Activated CD4-positive, alpha-beta T cell treated with anti-CD3 and anti-CD28 coated beads for 48 hours (primary cell): ENCODE measurements at places on chromosomes 11 and 22.
A peak's percentile ranks its signal among the peaks of the same experiment; 100 is the strongest.

GRCh38 chr11:116233561-116233960 lies 539.2 kb downstream of the BUD13 start:
- DNase-seq: no peak

DNA sequence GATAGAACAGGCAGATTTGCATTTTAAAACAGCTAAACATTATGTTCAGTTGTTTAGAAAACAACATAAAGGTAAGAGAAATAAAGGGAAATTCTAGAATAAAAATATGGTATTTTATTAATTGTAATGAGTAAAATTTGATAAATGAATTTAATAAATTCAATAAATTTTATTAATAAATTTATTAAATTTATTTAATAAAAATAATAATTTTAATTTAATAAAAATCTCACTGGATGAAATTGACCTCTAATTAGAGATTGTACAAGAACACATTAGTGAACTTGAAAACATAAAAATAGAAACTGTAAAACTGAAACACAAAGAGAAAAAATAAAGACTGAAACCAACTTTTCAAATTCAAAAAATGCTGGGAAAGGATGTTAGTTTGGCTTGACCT lies 605.7 kb upstream of the LRRC4C start:
- no peak for DNase-seq

GRCh38 chr11:14638561-14638960 lies 5.0 kb upstream of the PDE3B start:
- no peak for DNase-seq

GRCh38 chr11:96554236-96554820 lies 164.5 kb downstream of the JRKL start:
- DNase-seq: no peak

GRCh38 chr22:30705710-30706651 lies 11.3 kb downstream of the OSBP2 start:
- peak; percentile 28 for DNase-seq

- DNase-seq: peak; percentile 25
Observed at GRCh38 chr22:40156001-40156516, 21.7 kb upstream of the TNRC6B start.

DNA sequence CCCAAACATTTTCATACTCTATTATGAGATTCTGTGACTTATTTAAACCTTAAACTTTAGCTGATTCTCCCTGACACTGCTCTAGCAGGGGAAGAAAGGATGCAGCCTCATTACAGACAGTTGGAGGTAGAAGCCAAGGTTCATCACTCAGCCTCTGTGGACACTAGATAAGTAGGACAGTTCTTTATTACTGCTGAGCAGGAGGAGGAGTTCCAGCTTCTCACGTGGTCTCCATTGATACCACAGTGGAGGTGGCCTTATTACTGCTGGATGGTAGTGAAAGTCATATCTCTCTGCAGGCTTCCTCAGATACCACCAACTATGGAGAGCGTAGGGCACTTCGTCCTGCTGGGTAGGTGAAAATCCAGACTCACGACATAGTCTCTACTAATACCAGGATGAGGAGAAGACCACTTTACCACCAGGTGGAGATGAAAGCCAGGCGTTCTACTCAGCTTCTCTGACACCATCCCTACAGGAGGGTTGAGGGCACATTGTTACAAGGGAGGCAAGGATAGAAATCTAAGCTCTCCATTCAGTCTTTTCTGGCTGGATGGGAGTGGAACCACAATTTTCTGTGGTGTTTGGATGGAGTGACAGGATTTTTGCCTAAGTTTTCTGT lies 13.1 kb upstream of the ANGPTL5 start:
- DNase-seq: no peak

DNA sequence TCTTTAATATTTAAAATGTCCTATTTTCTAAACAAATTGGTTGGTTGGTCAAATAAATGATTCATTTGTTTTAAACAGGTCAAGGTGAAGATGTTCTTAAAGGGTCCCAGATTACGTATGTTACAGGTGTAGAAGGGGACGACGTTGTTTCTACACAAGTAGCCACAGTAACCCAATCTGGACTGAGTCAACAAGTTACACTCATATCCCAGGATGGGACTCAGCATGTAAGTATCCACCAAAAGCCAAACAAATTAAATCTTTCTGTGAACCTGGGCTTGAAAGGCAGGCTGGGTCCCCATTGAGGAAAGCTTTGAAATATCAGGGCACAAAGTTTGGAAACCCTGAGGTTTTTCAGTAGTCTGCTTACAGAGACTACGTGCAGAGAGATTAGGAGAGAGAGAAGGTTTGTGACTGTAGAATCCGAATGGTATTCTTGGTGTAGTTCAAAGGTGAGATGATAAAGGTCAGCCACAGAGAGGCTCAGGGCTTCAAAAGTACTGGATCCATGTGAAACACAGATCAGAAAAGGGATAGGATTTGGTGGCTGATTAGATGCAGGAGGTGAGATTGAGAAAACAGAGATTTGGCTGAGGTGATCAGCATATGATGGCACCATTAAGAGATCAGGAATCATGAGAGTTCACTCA lies 51.7 kb downstream of the ZNF143 start:
- DNase-seq: no peak
